Activated naive CD4-positive, alpha-beta T cell treated with anti-CD3 and anti-CD28 coated beads, Interleukin-2, amount 10 ng/mL, durations not matched to agents 7 days and 5 days (primary cell): ENCODE measurements at places on chromosomes 4 and X.

DNA sequence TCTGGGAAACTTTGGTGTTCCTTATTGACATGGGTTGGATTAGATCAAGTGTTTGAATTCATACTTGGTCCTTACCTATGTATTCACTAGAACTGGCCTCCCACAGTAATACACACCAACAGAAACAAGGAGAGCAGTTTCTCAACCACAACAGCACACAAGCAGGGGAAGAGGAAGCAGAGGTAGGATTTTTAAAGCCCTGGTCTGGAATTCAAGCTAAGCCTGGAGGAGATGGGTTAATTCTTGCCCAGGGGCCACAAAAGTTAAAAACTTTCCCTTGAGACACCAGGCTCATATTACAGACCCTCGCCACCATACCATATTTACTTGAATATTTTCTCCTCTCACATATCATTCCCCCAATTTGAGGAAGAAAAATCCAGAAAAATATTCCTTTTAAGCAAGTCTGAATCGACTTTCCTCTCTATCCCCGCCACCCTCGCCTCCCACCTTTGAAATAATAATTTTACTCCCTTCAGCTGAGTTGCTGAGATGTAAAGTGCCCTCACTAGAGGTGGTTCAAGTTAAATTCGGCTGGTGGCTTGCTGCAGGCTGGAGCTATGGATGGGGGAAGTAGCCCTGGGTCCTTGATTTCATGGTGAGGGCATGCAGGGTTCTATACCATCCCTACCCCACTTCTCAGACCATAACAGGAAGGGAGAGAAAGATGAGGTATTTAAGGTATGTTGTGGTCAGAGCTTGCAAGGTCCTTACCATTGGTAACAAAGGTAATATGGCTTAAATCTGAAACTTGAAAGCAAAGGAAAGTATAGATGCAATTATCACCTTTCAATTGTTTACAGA lies 440.2 kb downstream of the INPP4B start:
- H3K36me3 ChIP-seq: peaks cover 22% of the 10 kb centered on the region
- H3K4me3 ChIP-seq: peak overlapping the region; percentile 97
- H3K27me3 ChIP-seq: no peaks in the 10 kb centered on the region
- peaks cover 68% of the 10 kb centered on the region for H3K4me1 ChIP-seq
- peak; percentile 30 for DNase-seq

- peaks cover 4% of the 10 kb centered on the region for H3K27me3 ChIP-seq
- H3K4me3 ChIP-seq: no peak overlapping the region
- peak overlapping the region; percentile 95 for H3K27ac ChIP-seq
These were observed 15.2 kb upstream of the TLR8 start for GRCh38 chrX:12891171-12891570.

GRCh38 chr4:172142281-172142741 lies 329.1 kb downstream of the GALNTL6 start:
- no peak for DNase-seq
- no peaks in the 10 kb centered on the region for H3K27me3 ChIP-seq
- no peak overlapping the region for H3K4me3 ChIP-seq

- no peak overlapping the region for H3K27ac ChIP-seq
- H3K27me3 ChIP-seq: peaks cover 3% of the 10 kb centered on the region
- H3K4me3 ChIP-seq: no peak overlapping the region
These were observed 49.8 kb upstream of the PRPS2 start for GRCh38 chrX:12741416-12741815.

GRCh38 chrX:70664726-70665125 lies 220.1 kb downstream of the DLG3 start:
- DNase-seq: peak; percentile 20
- no peak overlapping the region for H3K4me3 ChIP-seq
- no peaks in the 10 kb centered on the region for H3K36me3 ChIP-seq
- H3K27ac ChIP-seq: no peak overlapping the region
- peaks cover 10% of the 10 kb centered on the region for H3K27me3 ChIP-seq
- H3K4me1 ChIP-seq: no peaks in the 10 kb centered on the region

DNA sequence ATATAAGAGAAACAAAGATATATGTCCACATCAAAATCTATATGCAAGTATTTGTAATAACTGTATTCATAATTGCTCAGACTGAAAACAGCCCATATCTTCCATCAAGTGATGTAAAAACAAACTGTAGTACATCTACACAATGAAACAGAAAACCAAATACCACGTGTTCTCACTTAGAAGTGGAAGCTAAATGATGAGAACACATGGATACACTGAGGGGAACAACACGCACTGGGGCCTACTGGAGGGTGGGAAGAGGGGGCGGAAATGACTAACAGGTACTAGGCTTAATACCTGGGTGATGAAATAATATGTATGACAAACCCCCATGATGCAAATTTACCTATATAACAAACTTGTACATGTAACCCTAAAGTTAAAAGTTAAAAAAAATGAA lies 42.7 kb downstream of the UBA6 start:
- no peaks in the 10 kb centered on the region for H3K4me1 ChIP-seq
- H3K27ac ChIP-seq: no peak overlapping the region
- no peak for DNase-seq
- H3K4me3 ChIP-seq: no peak overlapping the region

GRCh38 chrX:138128027-138128671 lies 562.2 kb downstream of the ZIC3 start:
- peak; percentile 19 for DNase-seq
- H3K4me1 ChIP-seq: no peaks in the 10 kb centered on the region
- H3K36me3 ChIP-seq: no peaks in the 10 kb centered on the region

GRCh38 chrX:118392716-118393115 lies 46.8 kb downstream of the WDR44 start:
- H3K4me3 ChIP-seq: no peak overlapping the region
- H3K36me3 ChIP-seq: peaks cover 19% of the 10 kb centered on the region
- H3K27me3 ChIP-seq: no peaks in the 10 kb centered on the region
- H3K4me1 ChIP-seq: peaks cover 9% of the 10 kb centered on the region

DNA sequence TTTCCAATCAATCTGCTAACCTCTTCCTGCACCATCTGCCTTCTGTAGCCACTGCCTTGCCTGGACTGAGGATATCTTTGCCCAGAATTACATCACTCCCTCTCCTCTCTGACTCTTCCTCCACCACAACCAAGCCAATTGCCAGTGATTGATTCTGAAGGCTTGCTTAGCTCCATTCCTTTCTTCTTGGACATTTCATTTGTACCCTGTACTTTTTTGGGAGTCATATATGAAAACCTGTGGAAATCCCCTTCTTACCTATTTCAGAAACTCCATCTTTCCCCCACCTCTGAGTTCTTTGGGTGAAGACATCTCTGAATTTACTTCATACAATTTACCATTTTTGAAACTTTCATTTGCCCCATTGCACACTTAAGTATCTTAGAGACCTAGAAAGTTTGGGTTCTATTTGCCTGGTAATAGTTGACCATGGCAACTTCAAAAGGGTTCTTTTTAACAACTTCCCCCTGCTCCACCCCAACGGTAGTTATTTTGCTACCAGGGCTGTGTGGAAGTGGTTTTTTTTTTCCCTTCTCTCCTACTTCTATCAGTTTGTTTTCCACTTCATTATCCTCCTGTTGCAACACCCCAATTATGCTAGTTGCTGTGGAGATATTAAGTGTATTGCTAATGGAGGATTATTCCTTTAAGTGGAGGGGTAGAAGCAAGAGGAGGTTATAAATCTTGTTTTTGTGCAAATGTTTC lies 14.3 kb downstream of the SGMS2 start:
- no peak overlapping the region for H3K4me3 ChIP-seq
- H3K4me1 ChIP-seq: no peaks in the 10 kb centered on the region
- no peak for DNase-seq
- no peak overlapping the region for H3K27ac ChIP-seq
- no peaks in the 10 kb centered on the region for H3K27me3 ChIP-seq

DNA sequence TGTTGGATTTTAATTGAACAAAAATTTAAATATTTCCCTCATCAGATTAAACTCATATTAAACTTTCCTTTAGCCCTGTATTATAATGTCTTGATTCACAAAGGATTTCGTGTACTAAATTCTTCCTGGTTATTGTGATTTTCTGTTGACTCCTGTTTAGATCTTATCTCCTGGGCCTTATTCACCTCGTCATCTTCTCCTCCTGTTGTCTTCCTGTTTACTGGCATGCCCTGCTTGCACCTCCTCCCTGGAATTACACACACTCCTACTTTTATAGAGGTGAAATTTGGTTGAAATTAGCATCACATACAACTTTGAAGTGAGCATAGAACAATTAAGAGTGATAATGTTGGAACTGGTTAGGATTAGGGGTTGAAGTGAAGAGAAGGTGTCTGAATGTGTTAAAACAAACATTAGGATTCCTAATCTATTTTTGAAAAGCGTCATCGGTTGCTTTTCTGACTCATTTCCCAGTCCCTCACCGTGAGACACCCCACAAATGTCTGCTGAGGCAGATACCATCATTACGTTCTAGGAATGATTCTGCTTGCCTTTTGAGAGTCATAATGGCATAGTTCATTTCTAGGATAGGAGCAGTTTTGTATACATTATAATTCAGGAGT lies 32.5 kb downstream of the TLL1 start:
- H3K4me3 ChIP-seq: no peak overlapping the region
- DNase-seq: no peak
- H3K27ac ChIP-seq: no peak overlapping the region
- no peaks in the 10 kb centered on the region for H3K4me1 ChIP-seq

- peak; percentile 62 for DNase-seq
- H3K4me3 ChIP-seq: no peak overlapping the region
- no peak overlapping the region for H3K27ac ChIP-seq
- no peaks in the 10 kb centered on the region for H3K27me3 ChIP-seq
- no peaks in the 10 kb centered on the region for H3K4me1 ChIP-seq
These were observed 33.8 kb downstream of the LONRF3 start for GRCh38 chrX:119008110-119008744.

DNA sequence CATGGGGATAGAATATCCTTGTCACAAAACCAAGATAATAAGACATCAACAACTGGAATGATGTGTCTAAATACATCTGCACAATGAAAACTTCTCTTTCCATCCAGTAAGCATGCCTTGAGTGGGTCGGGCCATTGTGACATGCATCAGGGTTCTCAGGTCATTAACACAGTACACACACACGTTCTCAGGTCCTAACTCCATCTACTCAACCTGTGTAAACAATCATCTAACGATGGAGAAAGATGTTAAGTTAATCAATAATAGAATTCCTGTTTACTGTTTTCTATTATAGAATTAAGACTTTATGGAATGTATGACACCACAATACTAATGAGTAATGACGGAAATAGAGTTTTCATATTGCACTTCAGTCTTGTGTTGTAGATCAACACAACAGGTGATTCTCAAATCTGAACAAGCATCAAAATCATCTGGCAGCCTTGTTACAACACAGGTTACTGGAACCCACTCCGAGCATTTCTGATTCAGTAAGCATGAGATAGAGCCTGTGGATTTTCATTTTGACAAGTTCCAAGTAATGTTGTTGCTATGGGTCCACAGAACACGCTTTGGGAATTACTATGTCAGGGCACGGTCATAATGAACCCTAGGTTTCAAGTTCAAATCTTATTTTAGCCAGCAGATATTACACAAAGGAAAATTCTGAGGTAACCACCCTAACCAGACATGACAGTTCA lies 315.8 kb upstream of the TEX13C start:
- no peaks in the 10 kb centered on the region for H3K27me3 ChIP-seq
- no peak overlapping the region for H3K4me3 ChIP-seq
- H3K36me3 ChIP-seq: no peaks in the 10 kb centered on the region
- no peak overlapping the region for H3K27ac ChIP-seq
- no peak for DNase-seq

GRCh38 chr4:109294006-109294405 lies 8.5 kb downstream of the COL25A1 start:
- no peaks in the 10 kb centered on the region for H3K4me1 ChIP-seq
- H3K36me3 ChIP-seq: no peaks in the 10 kb centered on the region
- peaks cover 12% of the 10 kb centered on the region for H3K27me3 ChIP-seq
- H3K27ac ChIP-seq: no peak overlapping the region

DNA sequence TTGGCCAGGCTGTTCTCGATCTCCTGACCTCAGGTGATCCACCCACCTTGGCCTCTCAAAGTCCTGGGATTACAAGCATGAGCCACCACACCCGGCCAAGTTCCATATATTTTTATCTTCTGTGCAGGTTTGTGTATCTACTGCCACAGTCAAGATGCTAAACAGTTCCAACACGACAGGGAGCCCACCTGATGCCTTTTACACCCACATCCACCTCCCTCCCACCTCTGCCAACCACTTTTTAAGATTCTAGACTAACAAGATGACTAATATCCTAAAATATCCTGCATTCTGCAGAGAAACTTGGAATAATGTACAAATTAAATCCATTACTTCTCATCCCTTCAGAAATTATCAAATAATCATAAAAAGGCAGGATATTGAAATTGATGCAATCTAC lies 19.3 kb upstream of the RPL34 start:
- no peak overlapping the region for H3K27ac ChIP-seq
- peaks cover 18% of the 10 kb centered on the region for H3K4me1 ChIP-seq
- no peaks in the 10 kb centered on the region for H3K27me3 ChIP-seq

DNA sequence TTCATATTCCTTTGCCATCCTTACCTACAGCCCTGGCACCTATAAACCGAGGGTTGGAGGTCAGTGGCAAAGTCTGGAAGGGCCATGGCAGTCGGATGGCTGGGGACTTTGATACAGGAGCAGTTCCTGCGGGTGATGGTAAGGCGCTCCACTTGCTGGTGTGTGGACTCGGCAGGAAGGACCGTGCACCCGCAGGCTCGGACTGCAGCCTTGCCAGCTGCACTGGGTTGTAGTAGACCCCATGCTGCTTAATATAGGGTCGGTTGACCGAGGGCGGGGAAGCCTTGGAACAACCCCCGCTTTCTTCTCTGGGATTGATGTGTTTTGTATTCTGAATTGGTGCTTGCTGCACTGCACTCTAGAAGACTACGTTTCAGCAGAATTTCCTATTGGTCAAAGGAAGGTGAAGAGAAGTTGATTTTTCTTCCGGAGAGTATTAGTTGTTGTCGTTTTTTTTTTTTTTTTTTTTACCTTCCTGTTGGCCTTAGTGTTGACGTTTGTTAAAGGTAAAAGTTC lies 638 bp downstream of the BLTP1 start:
- H3K27ac ChIP-seq: peak overlapping the region; percentile 98
- H3K4me1 ChIP-seq: peaks cover 63% of the 10 kb centered on the region
- H3K36me3 ChIP-seq: peaks cover 31% of the 10 kb centered on the region
- DNase-seq: peak; percentile 49
- no peaks in the 10 kb centered on the region for H3K27me3 ChIP-seq
- H3K4me3 ChIP-seq: peak overlapping the region; percentile 96

DNA sequence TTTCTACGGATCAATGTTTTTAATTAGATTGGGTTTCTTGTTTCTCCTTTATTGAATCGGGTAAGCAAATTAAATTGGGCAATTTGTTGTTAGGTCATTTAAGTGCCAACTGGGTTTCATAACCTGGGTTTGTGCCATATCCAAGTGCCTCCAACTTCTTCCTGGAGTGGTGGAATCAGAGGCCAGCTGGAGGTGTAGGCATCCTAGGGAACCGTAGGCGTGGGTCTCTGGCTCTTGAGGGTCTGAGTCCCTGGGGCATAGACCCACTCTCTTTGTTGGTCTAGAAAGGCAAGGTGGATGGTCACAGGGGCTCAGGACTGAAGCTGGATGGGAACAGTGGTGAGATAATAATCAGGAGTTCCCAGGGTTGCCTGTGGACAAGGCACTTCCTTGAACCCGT lies 18.3 kb downstream of the CNGA2 start:
- peaks cover 13% of the 10 kb centered on the region for H3K27me3 ChIP-seq
- DNase-seq: no peak
- no peak overlapping the region for H3K4me3 ChIP-seq
- no peaks in the 10 kb centered on the region for H3K4me1 ChIP-seq
- no peak overlapping the region for H3K27ac ChIP-seq
